ENCODE measurements at places on chromosomes 4 and X.
A peak's percentile ranks its signal among the peaks of the same experiment; 100 is the strongest.

DNA sequence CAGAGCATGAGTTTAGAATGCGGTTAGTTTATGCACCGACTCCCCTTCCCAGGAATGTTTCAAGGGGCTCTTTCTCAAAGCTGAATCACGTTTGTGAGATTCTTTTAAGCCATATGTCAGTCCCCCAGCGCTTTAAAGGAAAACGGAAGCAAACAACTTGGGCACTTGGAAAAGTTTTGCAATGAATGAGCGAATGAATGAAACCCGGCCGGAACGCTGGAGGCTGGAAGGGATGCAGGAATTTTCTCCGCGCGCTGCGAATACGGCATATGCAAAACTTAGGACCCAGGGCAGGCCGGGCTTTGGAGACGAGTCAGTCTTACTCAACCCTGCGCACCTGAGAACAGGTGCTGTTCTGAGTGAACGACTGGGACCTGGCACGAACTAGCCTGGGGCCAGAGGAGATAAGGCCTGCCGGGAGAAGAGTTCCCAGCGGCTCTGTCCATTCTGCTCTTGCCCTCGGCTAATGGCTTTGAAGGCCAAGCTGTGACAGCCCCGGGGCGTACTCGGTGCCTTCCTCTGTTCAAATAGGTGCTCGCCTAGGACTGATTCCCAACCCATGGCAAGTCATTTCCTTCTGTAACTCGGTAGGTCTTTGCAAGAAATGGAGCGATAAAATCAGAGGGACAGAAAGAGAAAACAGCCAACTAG, 743 bp upstream of the NRK start:
- DNase-seq, result no peak

GRCh38 chrX:10111364-10112148, 45.2 kb upstream of the CLCN4 start:
- DNase-seq, result no peak

GRCh38 chr4:66804979-66805378, 740.3 kb downstream of the CENPC start:
- DNase-seq, result no peak

DNA sequence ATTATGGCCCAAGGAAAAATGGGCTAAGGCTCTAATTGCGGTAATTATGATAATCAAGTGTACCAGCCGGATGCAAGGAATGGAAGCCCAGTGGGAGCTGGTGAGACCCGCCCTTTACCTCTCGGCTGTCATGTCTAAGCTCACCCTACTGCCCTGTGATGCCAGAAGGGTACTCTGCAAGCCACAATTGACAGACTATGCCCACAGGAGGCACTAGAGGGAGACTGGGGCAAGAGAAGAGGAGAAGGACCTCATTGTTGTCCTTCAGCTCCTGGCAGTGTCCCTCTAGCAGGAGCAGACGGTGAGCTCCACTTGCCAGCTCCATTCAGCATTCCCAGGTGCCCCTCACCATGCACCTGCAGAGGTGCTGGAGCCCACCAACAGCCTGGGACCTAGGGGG, 141.8 kb downstream of the SMIM20 start:
- no peak for DNase-seq

GRCh38 chr4:61992351-61992750, 792.2 kb downstream of the ADGRL3 start:
- no peak for DNase-seq

GRCh38 chr4:32172086-32172485, 1451.9 kb downstream of the PCDH7 start:
- no peak for DNase-seq

GRCh38 chr4:1682860-1683259, 1.3 kb downstream of the FAM53A start:
- DNase-seq, result no peak

DNA sequence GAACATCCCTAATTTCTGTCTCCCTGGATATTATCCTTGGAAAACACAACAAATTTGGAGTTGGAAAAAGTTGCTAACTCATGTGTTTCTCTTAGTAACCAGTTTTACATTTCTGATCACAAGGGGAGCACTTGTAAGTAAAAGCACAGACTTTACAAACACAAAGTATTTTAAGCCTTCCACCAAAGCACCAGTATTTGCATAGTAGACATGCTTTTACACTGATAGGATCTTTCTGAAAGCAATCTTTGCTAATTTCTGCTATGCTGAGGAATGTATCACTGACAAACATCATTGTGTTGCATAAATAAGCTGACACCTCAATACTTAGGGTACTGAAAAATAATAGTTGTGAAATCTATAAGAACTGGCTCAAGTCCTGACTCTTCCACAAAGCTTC, 100.6 kb downstream of the MID1 start:
- DNase-seq, result no peak

- DNase-seq, result no peak
Measured at GRCh38 chr4:181971411-181971810, 271.8 kb upstream of the TENM3 start.

DNA sequence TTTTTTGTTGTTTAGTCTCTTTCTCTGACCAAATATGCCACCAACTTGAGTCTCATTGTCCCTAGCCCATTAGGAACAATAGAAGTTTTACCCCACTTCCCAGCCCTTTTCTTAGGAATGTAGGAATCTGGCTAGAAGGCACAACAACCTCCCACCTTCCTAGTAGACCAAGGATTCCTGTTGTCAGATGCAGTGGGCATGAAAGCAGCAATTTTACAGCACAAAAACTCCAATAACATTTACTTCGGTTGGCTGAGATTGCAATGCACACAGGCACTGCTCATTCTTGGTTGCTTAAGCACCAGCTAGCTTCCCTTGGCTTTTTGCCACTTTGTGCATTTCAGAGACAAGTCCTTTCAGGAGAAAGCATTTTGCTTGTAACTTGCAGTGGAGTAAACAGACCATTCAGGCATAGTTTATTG, 312.8 kb downstream of the TENM3 start:
- DNase-seq, result peak; percentile 12

- no peak for DNase-seq
Measured at GRCh38 chr4:164959896-164960295, 17.6 kb downstream of the TRIM61 start.

DNA sequence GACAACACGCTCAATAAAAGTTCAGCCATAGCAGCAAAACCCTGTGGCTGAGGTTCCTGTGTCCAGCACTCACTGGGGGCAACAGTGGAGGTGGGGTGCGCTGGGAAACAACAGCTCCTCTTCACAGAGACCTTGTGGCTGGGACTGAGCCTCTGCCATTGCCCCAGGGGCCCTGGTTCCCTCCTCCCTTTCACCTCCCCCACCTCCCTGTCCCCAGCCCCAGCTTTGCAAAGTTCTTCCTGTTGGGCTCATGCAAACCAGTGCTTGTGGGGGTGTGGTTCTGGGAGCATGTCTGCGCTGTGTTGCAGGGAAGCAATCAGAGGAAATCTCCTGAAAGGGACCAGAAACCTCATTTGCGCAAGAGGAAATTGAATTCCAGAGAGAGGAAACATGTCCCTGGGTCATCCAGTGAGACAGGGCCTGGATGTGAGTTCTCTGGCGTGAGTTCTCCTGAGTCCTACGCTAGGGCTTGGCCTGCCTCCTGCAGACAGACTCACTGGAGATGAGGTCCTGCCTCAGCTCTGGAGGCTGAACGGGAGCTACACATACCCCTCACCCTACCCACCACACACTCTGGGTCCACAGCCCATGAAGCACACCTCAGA, 7.4 kb downstream of the FATE1 start:
- no peak for DNase-seq

GRCh38 chrX:121308276-121308805, 260.9 kb downstream of the GLUD2 start:
- peak; percentile 42 for DNase-seq

DNA sequence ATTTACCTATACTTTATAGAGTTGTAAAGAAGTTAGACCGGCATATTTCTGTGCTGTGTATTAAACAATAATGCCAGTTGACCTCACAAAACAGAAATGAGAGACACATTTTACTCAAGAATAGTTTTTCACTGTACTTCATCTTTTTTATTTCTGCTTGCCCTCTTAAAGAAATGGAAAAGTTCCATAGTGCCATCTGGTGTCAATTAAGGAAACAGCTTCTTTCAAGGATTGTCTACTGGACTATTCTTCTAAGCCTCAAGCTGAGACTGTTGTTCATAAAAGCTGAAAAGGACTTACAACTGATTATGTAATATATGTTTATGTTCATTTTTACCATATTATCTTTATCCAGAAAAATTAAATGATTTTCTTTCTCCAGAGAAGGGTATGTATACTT, 1523.7 kb downstream of the ARAP2 start:
- DNase-seq, result no peak

GRCh38 chr4:78938474-78938867, 767 bp downstream of the PAQR3 start:
- DNase-seq, result no peak

DNA sequence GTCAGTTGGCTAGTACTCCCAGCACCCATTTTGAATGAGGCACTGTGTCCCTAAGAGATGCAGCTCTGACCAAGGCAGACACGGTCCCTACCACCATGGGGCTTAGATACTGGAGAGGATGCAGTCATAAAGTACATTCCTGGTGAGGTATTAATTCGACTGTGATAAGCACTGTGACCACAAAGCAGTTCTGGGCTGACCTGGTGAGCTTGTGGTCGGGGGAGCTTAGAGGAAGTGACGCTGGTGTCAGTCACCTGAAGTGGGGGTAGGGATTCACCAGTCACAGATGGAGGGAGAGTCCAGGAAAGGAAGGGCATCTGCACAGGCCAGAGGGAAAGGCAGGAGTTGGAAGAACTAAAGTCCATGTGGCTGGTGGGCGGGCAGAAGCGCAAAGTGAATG, 15.8 kb upstream of the CLTRN start:
- DNase-seq, result no peak

DNA sequence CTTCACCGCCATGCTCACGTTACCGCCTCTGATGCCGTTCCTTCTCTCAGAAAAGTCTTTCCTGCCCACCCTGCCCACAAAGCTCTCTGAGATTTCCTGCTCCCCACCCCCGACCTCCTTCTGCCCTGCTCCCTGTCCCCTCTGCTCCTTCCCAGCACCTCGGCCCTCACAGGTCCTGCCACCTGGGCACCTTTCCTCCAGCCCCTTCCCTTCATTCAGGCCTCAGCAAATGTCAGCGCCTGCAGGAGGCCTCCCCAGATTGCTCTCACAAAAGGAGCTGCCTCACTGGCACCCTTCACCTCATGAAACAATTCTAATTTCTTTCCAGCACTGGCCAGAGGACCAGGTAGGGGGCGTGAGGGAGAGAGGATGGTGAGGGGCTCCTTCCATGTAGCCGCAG, 33.6 kb upstream of the MXD4 start:
- DNase-seq, result no peak

- DNase-seq, result no peak
Measured at GRCh38 chrX:50002067-50002714, 79.8 kb downstream of the CLCN5 start.

GRCh38 chr4:121658125-121658524, 38.7 kb downstream of the ANXA5 start:
- DNase-seq, result no peak

GRCh38 chrX:4547213-4547836, 833.9 kb upstream of the PRKX start:
- peak; percentile 33 for DNase-seq

DNA sequence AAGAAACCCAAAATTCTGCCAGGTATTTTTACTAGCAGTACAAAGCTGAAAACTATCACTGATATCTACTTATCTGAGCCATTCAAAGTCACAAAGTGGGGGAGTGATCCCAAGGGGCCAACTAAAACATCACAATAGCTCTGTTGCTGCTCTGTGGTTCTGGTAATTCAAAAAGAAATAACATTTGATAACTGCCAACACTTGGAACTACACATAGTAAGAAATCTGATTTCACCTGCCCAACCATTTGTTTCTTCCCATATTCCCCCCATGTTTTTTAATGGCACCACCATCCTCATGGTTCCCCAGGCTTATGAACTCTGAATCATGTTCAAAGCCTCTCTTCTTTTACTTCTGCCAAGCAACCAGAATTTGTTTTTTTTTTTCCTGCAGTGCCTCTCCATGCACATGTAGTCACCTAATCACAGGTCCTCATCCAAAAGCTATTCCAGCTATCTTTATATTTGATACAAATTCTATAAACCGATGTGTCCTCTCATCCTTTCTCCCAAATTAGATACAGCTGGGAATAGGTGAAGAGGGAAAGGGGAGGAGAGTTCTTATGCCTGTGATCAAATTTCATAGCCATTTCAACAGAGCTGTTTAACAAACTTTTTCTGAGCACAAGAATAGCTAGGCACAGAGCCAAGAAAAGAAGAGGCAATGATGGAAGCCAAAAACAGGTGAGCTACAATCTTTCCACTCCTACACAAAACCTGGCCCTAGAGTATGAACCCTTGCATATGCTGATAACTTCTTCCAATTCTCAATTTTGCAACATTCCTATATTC, 7.7 kb downstream of the AMMECR1 start:
- no peak for DNase-seq

DNA sequence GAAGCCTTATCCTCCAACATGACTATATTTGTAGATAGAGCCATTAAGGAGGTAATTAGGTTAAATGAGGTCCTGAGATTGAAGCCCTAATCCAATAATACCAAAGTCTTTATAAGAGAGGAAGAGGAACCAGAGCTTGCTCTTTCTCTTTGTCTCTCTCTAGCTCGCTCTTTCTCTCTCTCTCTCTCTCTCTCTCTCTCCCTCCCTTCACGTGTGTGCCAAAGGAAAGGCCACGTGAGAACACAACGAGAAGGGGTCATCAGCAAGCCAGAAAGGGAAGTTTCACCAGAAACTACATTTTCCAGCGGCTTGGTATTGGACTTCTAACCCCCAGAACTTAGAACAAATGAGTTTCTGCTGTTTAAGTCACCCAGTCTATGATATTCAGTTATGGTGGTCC, 1540.5 kb downstream of the C4orf33 start:
- no peak for DNase-seq

GRCh38 chr4:186029571-186030398, 39.2 kb upstream of the TLR3 start:
- no peak for DNase-seq

GRCh38 chr4:187069398-187069797, 345.7 kb upstream of the FAT1 start:
- DNase-seq, result no peak

DNA sequence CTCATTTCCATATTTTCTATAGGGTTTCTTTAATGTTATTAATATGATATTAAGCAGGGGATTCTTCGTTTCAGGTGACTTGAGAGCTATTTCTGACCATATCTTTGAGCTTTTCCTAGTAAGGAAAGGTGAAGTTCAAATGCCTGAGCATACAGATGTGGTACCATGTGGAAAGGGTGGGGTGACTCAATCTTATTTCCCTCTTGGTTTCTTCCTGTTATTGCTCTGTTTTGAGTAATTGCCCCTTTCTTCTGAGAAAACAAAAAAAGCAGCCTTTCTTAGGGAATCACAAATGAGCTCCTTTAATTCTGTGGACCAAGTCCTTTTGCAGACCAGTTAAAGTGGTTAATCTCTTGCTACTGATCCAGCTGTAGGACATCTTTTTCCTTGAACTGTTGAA, 41.0 kb upstream of the AGA start:
- DNase-seq, result no peak

DNA sequence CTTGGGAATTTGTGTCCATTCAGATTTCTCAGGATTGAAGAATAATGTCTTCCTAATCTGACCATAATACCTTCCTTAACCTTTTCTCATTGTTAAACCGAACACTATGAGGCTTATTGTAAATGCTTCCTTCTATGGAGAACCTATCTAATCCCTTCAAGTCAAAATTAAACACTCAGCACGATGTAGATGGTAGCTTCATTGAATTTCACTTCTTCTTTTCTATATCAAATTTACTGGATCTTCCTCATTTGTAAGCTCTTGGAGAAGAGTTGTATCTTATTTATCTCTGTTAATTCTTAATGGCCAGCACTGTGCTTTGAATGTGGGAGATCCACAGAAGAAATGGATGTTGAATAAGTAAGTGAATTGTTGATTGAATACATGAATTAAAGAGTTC, 109.0 kb upstream of the RAPGEF2 start:
- DNase-seq, result no peak
